Thoracic aorta (tissue), 2 donors: ENCODE measurements at places on chromosomes 1 and 21. TPM values are rescaled to one million over a fixed set of nuclear protein-coding genes. Genes with fewer than 3 reads are reported as not detected.
A peak's percentile ranks its signal among the peaks of the same experiment; 100 is the strongest.

DNA sequence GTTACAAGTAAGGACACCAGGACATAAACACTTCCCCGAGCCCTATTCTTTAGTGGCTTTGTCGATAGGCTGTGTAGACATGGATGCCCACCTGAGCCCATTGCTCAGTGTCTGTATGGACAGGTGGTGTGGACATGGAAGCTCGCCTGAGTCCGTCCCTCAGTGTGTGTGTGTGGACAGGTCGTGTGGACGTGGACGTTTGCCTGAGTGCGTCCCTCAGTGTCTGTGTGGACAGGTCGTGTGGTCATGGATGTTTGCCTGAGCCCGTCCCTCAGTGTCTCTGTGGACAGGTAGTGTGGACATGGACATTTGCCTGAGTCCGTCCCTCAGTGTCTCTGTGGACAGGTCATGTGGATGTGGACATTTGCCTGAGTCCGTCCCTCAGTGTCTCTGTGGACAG is 38.7 kb upstream of the COL6A2 start:
- no peak overlapping the region for H3K4me3 ChIP-seq
- H3K27me3 ChIP-seq = no peaks in the 10 kb centered on the region
- peak overlapping the region; percentile 98 for H3K27ac ChIP-seq
- H3K36me3 ChIP-seq = no peaks in the 10 kb centered on the region

DNA sequence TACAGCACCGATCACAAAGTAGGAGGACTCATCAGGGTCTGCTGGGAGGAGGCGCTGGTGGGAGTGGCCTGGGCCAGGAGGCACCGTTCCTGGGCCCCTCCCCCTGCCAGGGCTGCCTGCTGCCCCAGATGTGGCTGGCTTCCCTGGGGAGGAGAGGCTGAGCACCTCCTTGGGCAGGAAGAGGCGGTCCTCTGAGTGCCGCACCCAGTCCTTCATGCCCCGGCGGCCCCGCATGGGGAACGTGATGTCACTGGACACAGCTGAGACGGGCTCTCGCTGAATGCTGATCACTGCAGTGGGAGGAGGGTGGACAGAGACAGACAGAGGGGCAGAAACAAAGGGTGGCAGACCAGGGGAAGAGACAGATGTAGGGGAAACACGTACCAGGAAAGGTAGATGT is 24.8 kb downstream of the ADGRB2 start:
- no peak for DNase-seq
- H3K4me1 ChIP-seq = no peaks in the 10 kb centered on the region

- H3K27me3 ChIP-seq = no peaks in the 10 kb centered on the region
- H3K4me1 ChIP-seq = peaks cover 8% of the 10 kb centered on the region
- H3K4me3 ChIP-seq = no peak overlapping the region
- no peak overlapping the region for H3K27ac ChIP-seq
- no peaks in the 10 kb centered on the region for H3K36me3 ChIP-seq
These were observed 9.2 kb downstream of the PIGM start for GRCh38 chr1:160022330-160023310.

DNA sequence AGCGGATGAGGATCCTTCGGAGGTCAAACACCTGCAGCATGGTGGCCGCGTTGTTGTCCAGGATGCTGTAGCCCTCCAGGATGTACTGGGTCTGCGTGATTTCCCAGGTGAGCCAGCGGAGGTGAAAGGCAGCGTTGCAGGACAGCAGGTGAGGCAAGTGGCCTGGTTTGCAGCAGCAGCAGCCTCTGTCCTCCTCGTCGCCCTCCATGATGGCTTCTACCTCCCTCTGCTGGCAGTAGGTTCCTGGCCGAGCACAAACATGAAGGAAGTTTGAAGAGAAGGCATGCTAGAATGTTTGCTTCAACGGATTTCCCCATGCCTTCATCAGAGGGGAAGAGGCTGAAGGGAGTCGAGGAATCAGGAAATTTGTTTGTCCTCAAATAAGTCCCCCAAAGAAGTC is 74.7 kb downstream of the NTPCR start:
- no peaks in the 10 kb centered on the region for H3K27me3 ChIP-seq
- no peaks in the 10 kb centered on the region for H3K36me3 ChIP-seq
- DNase-seq = no peak
- H3K27ac ChIP-seq = no peak overlapping the region
- H3K4me3 ChIP-seq = no peak overlapping the region

DNA sequence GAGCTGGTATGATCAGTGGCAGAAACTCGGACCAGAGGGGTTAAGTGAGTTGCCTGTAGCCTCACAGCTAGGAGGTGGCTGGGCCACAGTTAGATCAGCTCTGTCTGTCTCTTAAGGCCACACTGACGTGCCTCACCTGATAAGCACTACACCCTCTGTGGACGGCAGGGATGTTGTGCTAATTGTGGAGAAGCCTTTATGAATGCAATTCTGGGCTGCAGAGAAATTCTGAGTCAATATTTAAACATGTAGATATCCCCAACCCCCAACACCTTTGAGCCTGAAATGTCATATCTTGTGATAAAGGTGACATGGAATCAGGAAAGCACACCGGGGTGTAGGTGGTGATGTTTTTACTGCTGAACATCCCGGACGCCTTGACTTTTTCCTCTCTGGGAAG is 88.3 kb downstream of the KCNJ6 start:
- no peak overlapping the region for H3K4me3 ChIP-seq
- H3K4me1 ChIP-seq = no peaks in the 10 kb centered on the region
- H3K36me3 ChIP-seq = no peaks in the 10 kb centered on the region
- no peaks in the 10 kb centered on the region for H3K27me3 ChIP-seq

DNA sequence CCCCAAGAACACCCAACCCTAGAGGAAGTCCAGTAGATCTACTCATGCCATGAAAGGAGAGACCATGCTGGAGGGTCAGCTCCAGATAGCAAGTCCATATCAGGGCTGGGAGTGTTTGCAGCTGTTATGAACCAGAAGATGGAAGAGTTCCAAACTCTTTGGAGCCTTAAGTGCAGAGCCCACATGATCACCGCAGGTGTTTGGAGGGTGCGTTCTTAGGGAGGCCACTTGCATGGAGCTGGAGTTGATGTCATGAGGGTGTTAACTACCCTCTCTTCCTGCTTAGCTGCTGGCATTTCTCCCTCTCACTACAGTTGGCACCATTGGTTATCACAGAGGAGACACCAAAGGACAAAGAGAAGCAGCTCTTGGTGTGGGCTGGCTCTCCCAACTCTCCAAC is 616.9 kb downstream of the AJAP1 start:
- no peaks in the 10 kb centered on the region for H3K27me3 ChIP-seq
- no peaks in the 10 kb centered on the region for H3K36me3 ChIP-seq
- H3K4me3 ChIP-seq = no peak overlapping the region
- no peaks in the 10 kb centered on the region for H3K4me1 ChIP-seq
- no peak for DNase-seq
- H3K27ac ChIP-seq = no peak overlapping the region

DNA sequence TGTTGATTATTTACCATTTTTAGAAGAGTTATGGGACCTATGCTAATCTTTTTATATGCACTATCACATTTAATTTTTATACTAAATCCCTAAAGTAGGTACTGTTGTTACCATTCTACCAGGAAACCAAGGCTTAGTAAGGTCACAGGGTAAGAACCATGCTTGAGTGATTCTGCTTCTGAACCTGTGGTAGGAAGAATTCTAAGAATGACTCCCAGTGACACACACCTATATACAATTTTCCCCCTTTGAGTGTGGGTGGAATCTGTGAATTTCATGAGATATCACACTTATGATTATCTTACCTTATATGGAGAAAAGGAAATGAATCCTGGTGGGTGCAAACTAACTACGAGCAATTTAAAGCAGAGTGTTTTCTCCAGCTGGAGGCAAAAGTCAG is 391.0 kb downstream of the USH2A start:
- H3K36me3 ChIP-seq = no peaks in the 10 kb centered on the region
- no peaks in the 10 kb centered on the region for H3K4me1 ChIP-seq
- no peak overlapping the region for H3K27ac ChIP-seq

DNA sequence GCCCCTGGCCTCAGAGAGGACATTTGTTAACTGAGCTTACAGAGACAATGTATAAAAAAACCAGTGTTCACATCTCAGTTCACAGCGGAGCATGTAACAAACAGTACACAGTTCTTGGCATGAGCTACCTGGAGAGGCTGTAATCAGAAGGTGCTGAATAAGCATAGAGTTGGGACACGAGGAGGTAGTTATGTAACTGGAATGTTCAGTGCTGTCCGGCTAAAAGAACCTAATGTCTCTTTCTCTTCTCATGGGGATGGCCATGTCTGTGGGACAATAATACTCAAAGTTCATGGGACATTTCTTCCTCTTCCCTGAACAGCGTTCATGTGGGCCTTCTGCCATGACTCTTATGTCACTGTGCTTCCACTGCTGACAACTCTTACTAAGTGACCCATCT is 17.2 kb upstream of the STX12 start:
- H3K27me3 ChIP-seq = no peaks in the 10 kb centered on the region
- no peak for DNase-seq
- H3K4me1 ChIP-seq = no peaks in the 10 kb centered on the region
- H3K36me3 ChIP-seq = peaks cover 39% of the 10 kb centered on the region
- H3K27ac ChIP-seq = no peak overlapping the region

- DNase-seq = no peak
- peaks cover 20% of the 10 kb centered on the region for H3K36me3 ChIP-seq
- no peaks in the 10 kb centered on the region for H3K4me1 ChIP-seq
- no peak overlapping the region for H3K4me3 ChIP-seq
- H3K27ac ChIP-seq = no peak overlapping the region
These were observed 22.3 kb upstream of the ZZZ3 start for GRCh38 chr1:77704736-77705135.

The TRIM58 gene
- total RNA-seq = 0.99 TPM
